ENCODE measurements at places on chromosomes 1 and 21.

- peak; percentile 89 for DNase-seq
Measured at GRCh38 chr1:207825719-207826556, 74.1 kb downstream of the CD46 start.

DNA sequence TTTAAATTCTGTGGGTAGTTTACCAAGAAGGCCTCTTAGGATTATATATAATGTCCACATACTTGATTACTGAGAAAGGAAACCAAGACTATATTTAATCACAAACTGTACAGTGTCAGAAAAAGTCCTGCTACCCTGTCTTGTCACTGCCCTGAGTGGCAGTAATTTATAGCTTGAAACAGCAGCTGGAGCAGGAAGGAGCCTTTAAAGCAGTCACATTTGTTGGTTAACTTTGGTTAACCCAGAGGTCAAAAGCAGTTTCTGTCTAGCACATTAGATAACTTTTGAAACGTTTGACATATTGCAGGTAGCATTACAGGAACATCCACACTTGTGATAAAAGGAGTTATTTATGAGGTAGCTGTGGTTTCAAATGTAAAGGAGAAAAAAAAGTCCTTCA is 161.7 kb downstream of the ROR1 start:
- DNase-seq: no peak

DNA sequence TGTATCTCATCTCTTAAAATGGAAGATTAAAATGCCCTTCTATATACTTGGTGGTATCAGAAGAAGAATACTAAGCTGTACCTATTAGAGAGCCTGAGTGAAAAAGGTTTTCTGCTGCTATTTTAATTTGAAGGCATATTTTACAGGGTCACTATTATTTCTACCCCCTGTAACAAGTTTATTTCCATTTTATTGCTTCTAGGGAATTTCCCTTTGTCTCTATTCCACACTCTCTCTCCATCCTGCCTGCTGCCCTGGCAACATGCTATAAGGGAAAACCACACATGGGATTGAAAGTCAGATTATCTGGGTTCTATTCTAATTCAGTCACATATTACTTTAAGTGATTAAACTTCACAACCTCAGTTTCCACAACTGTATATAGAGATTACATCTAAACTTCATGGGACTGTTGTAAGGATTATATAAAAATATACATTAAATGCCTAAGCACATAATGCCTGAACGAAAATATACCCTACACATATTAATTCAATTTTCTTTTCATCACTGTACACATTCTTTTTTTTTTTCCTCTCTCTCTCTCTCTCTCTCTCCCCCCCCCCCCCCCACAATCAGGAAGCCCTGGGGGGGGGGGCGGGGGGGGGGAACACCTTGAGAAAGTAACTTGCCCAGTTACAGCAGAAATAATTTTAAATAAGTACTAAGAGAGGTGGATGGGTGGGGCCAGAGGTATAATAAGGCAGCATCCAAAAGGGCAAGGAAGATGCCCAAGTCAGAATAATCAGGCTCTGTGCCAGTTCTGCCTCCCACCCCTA is 51.5 kb downstream of the LUZP1 start:
- no peak for DNase-seq

- DNase-seq: no peak
Measured at GRCh38 chr1:108345776-108346531, 102.1 kb upstream of the NBPF4 start.

GRCh38 chr1:204888294-204888693 is 17.6 kb downstream of the NFASC start:
- no peak for DNase-seq

- no peak for DNase-seq
Measured at GRCh38 chr1:183783342-183783741, 21.6 kb upstream of the RGL1 start.

DNA sequence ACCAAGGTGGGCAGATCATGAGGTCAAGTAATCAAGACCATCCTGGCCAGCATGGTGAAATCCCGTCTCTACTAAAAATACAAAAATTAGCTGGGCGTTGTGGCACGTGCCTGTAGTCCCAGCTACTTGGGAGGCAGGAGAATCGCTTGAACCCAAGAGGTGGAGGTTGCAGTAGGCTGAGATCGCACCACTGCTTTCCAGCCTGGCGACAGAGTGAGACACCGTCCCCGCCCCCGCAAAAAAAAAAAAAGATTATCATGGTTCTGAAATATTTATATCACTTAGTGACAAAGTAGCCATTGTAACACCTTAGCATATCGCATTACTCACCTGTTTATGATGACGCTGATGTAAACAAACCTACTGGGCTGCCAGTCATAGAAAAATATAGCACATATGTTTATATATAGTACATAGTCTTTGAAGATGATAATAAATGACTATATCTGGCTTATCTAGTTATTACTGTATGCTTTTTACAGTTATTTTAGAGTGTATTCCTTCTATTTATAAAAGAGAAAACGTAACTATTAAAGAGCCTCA is 160.2 kb downstream of the NCAM2 start:
- DNase-seq: no peak

- no peak for DNase-seq
Measured at GRCh38 chr1:113073479-113073950, 517 bp downstream of the LRIG2 start.

GRCh38 chr1:6813165-6813564 is 27.9 kb downstream of the CAMTA1 start:
- DNase-seq: no peak

GRCh38 chr1:171583591-171584201 is 38.3 kb upstream of the MYOCOS start:
- no peak for DNase-seq

- no peak for DNase-seq
Measured at GRCh38 chr1:32681999-32682398, 20.6 kb downstream of the SYNC start.

- no peak for DNase-seq
Measured at GRCh38 chr1:2412773-2413494, 570 bp upstream of the PEX10 start.

DNA sequence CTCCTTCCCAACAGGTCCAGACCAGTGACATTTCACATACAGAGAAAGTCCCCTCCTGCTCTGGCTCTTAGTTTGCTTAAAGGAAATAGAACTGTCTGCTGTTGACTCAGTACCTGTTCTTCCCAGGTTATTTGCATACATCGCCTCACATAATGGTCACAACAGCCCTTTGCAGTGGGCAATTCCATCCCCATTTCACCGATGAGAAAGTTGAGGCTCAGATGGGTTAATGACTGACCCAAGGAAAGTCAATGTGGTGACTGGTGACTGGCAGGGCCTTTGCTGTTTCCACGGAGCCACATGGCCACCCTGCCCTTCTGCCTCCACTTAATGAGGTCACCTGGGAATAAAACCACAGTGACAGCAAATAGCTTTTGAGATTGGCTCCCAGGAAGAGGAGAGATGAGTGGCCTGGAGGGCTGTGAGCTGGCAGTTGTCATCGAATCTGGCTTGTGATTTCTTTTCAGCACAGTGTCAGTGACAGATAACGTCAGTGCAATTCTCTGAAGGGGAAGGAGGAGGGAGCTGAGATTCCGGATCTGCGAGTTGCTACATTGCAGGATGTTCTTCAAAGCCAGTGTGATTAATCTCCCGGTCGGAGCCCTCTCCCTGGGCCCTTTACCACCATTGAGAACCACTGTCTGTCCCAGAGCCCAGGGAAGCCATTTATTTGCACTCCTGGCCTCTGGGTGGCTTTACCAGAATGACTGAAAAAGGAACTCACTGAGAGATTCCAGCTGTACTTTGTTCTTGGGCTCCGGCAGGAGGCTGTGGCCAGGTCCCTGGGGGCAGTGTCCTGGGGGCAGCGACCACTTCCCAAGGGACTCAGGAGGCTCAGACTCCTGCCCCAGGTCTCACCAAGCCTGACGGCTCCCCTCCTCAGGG is 117.2 kb downstream of the CNIH3 start:
- no peak for DNase-seq

- DNase-seq: no peak
Measured at GRCh38 chr1:247459507-247459906, 1.6 kb upstream of the OR2B11 start.

GRCh38 chr1:66834926-66835325 is 33.9 kb upstream of the INSL5 start:
- DNase-seq: no peak

DNA sequence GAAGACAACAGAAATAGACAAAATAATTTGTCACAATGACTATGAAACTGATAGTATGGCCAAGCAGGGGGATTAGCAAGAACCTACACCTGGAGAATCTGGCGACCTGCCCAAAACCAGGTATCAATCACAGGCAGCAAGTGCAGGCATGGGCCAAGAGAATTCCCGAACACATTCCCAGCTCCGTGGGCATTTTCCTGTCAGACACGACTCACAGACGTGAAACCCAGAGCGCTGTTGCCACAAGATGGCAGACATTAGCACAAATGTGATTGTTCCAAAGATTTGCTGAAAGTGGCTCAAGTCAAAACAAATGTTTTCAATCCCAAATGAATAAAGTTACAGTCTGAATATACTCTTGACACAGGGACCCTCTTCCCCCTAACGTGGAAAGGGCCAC is 36.8 kb downstream of the HLCS start:
- no peak for DNase-seq

DNA sequence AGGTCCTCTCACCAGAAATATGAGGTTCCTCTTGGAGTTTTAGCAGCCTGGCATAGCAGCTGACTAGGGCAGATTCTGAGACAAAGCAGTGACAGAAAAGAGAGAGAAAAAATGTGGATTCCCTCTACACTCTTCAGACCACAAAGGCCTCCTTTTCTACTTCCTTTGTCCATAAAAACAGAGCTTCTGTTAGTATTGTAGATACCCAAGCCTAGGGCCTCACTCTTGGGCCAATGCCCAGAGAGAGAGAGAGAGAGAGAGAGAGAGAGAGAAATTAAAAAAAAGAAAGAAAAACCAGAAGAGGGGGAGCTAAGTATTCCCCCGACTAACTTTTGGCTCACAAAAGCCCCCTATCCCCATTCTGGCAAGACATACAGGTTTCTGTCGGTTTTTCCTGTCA is 2.4 kb upstream of the ZRANB2 start:
- DNase-seq: no peak

DNA sequence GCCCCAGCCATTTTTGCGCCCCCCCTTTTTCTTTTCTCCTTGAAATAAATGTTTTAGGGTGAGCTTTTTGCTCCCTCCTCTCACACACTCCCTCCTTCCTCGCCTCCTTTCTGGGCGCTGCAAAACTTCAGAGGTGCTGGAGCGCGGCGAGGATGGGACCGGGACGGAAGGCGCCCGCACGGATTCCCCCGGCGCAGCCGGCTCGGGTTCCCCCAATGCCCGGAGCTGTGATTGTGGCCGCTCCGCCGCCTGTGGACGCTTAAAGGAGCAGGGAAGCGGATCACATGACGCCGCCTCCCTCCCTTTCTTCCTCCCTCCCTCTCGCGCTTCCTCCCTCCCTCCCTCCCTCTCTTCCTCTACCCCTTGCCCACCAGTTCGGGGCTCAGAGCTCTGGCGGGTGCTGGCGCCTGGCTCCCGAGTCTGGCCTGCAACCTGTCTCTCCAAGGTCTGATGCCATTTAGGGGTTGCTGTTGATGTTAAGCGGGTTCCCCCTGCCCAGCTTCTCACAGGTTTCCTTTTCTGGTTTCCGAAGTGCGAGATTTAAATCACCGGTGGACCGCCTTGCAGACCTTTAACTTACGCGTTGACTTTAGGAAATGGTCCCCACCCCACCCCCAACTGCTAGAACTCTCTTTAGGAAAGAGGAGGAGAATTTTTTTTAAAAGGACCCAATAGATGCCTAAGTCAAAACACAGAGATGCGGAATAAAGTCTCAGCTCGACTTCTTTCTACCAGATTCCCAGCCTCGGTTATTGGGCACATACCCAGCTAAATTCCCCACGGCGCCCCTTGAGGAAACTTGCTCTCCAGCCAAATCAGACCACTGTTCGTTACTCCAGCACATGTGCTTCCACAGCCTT is at the start of gene WLS:
WLS (minus strand) TSS at position 235 of the 860 bp plus-strand sequence; CDS start at position 11, 224 bp downstream.
- DNase-seq: no peak

GRCh38 chr1:36530791-36531190 is 48.1 kb upstream of the CSF3R start:
- no peak for DNase-seq

GRCh38 chr1:18803851-18804250 is 55.6 kb downstream of the TAS1R2 start:
- DNase-seq: no peak

DNA sequence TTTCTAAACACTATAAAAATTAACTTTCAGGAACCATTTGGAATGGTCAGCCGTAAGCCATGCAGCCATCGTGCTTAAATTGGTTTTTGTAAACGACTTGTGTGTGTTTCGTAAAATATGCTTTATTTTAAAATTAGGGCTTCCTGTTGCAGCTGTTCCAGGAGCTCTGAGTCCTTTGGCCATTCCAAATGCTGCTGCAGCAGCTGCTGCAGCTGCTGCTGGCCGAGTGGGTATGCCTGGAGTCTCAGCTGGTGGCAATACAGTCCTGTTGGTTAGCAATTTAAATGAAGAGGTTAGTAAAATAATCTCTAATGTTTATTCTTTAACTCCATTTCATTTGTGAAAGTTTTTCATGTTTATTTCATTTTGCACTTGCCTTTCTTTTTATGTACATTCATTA is 83.1 kb downstream of the PTBP2 start:
- DNase-seq: no peak

GRCh38 chr1:56901716-56902115 is 47.1 kb downstream of the C8A start:
- DNase-seq: no peak

GRCh38 chr1:51990478-51990965 is at the start of gene RAB3B:
Gene RAB3B, minus strand, starts transcription at chr1:51990700. Its CDS starts 13,583 bp downstream, at chr1:51977117.
- peak; percentile 50 for DNase-seq

GRCh38 chr1:78121710-78122109 is 75.9 kb downstream of the GIPC2 start:
- DNase-seq: no peak

- peak; percentile 86 for DNase-seq
Measured at GRCh38 chr1:25031966-25032667, 102.0 kb upstream of the RUNX3 start.

GRCh38 chr1:210251680-210252490 is 19.3 kb downstream of the SERTAD4 start:
- no peak for DNase-seq

DNA sequence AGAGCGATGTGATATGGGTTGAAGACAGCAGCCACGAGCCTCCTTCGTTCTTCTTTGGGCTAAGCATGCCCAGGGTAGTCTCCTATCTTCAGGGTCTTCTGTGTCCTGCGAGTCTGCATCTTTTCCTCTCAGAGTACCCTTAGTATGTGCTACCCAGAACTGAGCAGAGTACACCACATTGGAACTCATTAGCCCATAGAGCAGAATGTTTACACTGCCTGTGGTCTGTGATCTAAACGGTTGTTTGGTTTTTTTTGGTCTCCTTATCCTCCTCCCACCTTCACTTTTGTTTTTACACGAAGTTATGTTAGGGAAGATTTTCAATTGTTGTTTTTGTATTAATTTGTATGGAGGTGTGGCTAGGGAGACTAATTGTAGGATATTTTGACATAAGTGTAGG is 126.4 kb downstream of the NEK7 start:
- DNase-seq: no peak

GRCh38 chr21:28949318-28949717 is 43.4 kb downstream of the LTN1 start:
- DNase-seq: no peak

GRCh38 chr1:198187973-198188588 is 31.3 kb downstream of the NEK7 start:
- DNase-seq: peak; percentile 69
